ENCODE measurements at places on chromosomes 1 and 21. TPM values are rescaled to one million over a fixed set of nuclear protein-coding genes. Genes with fewer than 3 reads are reported as not detected.

DNA sequence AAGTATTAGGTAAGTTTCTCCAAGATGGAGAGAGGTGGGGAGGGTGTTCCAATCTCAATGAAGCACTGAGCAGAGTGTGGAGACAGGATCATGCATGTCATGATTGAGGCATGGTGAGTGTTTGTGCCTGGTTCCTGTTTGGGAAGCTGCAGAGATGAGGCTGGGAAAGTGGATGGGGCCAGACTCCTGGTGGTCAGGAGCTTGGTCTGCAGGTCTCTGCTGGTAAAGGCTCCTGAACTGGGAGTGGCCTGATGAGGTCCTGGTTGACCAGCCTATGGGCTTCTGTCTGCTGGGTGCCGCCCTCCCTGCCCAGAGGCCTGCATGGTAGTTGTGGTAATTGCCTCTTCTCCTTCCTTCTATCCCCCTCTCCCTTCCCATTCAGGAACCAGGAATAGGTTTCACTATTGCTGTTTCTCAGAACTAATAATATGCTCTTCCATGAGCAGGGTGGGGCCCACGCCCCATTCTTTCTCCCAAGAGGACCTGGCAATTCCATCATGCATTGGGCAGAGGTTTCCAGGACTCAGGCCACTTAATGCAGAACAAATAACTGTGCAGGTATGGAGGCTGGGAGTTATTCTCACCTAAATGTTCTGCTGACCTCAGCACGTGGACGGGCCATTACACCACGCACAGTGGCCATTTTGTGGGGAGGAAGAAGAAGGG lies 24.5 kb downstream of the PROK1 start:
- peak; percentile 76 for DNase-seq

DNA sequence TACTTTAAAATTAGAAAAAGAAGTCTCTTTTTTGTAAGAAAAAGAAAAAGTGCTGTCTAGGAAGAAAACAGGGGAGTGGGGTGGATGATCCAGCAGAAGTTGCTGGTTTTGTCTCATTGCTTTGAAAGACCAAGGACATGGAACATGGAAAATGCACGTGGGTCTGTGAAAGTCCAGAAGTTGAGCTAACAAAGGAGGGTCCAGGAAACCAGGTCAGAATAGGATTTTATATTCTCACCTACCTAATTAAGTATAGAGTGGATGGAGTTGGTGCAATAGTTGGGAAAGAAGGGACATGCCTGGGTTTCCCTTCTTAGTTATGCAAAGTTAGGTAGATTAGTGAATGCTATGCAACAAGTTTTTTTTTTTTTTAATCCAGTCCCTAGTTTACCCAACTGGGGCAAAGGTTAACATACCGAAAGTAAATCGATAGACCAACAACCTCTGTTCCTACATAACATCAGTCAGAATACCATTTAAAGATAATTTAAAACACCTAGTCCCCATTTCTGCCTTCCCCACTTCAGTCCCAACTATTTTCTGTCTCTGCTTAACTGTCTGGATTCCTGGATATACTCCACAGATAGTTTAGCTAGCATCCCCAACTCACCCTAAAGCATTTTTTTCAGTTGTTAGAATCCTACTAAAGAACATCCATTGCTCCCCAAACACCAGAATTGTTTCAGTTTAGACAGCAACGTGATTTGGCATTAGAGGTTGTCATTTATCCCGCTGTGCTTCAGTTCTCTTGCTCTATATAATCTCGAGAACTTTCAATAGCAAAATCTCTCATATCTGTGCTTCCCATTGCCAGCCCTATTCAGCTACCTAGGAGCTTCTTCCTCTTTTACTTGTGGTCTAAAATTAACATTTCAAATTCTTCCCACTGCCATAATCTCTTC lies 105.7 kb upstream of the PLPPR5 start:
- no peak for DNase-seq

- peak; percentile 89 for DNase-seq
Observed at GRCh38 chr1:58903514-58904298, 119.9 kb upstream of the JUN start.

Gene AMY2A
- total RNA-seq: not detected
